Kidney tubule cell (primary cell): ENCODE measurements at places on chromosomes 16 and 17.

- no peak for DNase-seq
Observed at GRCh38 chr16:20611975-20612481, 35.9 kb upstream of the ACSM2B start.

GRCh38 chr16:55913716-55914115 lies 38.5 kb upstream of the CES5A start:
- DNase-seq: peak; percentile 14

GRCh38 chr17:59888145-59888750 lies 4.5 kb downstream of the TUBD1 start:
- no peak for DNase-seq

GRCh38 chr16:10356870-10357842 lies 28.7 kb upstream of the ATF7IP2 start:
- DNase-seq: no peak

DNA sequence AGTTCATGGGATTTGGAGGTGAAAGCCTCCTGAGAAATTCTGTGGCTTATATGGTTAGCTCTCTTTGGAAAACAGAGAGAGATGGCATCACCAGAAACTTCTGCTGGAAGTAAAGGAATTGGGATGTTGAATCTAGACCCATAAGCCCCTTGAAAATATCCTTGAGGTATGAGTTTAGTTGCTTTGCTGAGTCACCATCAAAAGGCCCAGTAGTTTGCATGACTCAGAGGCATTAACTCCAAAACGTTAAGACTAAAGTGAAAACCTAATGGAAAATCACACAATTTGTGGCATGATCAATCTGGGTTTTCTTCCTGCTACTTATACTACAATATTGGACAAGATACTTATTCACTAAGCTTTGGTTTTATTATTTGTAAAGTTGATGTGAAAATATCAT lies 349.2 kb upstream of the SALL1 start:
- peak; percentile 50 for DNase-seq

DNA sequence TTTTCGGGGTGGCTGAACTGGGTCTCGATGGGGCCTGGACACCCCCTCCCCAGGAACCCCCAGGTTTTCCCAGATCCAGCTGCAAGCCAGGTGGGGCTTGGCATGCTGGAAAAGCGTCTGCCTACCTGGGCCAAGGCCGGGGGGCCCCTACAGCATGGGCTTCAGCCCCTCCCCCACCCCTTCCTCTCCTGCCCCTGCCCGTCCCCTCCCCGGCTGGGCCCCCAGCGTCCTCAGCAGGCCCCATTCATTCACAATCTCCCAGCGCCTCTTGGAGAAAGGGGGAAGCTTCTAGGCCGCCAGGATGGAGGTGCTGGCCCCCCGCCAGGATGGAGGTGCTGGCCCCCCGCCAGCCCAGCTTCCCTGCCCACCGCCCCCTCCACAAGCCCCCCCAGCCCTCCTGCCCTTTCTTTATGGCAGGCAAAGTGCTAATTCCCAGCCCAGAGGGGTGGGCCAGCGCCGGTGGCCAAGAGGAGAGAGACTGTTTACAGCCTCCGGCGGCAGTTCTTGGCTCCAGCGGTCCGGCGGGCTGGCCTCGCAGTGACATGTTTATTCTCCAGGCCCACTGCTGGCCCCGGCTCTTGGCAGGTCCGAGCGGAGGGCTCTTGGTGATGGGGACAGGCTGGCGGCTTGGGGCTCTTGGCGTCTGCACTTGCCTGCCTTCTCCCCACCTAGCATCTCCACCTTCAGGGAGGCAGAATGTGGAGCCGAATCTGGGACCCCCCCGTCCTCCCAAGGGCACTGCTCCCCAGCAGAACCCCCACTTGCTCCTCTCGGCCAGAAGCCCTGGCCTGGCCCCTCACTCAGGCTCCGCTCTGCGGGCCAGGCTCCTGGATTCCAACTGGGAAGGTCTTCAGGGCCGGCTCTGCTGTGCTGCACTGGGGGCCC lies 94.4 kb upstream of the CIBAR2 start:
- no peak for DNase-seq

DNA sequence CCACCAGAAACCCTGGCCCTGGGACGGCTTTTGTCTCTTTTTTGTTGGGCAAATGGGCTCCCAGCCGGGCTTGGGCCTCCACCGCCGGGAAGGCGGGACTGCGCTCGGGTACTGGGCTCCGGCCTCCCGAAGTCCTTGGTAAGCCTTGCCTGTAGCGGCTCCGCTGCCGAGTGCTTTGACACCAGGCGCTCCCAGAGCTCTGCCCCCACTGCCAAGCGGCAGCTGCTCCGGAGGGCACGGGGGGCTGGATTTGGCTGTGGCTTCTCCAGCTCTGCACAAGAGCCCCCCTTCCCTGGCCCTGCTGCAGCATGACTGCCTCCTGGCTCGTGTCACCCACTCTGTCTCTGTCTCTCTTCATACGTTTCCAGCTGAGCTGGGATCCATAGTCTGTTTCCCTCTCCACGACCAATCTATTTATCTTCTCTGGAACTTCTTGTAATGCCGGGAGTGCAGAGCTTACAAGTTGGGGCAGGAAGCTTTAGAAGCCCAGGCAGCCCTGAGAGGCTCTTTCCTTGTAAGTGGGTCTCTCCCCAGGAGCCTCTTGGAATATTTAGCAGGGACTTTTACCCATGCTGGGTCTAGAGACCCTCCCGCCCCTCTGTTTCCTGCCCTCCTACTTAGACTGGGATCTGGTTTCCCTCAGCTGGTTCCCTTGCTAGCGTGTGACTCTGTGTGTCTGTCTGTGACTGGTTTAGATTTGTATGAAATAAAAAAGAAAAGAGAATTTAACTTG lies 246.9 kb upstream of the GSE1 start:
- DNase-seq: no peak

GRCh38 chr16:81666113-81666512 lies 113.0 kb upstream of the PLCG2 start:
- DNase-seq: no peak

DNA sequence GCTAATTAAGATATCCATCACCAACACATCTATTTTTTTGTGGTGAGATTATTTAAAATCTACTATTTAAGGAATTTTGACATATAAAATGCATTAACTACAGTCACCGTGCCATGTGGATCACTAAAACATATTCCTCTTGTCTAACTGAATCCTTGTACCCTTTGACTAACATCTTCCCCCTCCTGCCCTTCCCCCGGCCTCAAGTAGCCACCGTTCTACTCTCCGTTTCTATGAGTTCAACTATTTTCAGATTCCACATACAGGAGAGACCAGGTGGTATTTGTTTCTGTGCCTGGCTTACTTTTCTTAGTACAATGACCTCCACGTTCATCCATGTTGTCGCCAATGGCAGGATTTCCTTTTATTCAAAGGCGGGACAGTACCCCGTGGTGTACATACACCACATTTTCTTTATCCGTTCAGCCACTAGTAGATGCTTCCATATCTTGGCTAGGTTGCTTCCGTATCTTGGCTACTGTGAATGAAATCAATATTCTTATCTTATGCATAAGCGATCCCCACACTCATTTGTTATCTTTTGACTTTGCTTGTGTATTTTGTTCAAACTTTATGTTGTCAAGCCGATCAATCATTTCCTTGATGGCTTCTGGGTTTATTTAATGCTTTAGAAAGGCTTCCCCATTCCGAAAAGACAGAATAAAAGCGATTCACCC lies 134.7 kb downstream of the KCNJ12 start:
- DNase-seq: no peak

- no peak for DNase-seq
Observed at GRCh38 chr16:87849419-87850008, 19.8 kb downstream of the SLC7A5 start.

DNA sequence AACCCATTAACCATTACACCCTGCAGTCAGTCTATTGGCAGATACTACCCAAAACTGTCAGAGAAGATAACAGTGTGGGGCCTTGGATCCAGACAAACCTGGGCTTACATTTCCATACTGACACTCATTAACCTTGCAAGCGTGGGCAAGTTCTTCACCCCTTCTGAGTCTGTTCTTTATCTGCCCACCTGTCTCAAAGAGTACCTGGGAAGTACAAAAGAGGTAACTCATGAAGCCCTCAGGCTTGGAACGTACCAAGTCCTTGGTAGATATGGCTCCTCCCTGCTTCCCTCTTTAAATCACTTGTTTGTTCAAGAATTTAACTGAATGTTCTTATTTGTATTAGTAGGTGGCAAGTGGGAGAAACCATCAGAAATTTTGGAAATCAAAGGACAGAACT lies 2.5 kb upstream of the IGSF6 start:
- no peak for DNase-seq

GRCh38 chr17:49204516-49204915 lies 5.9 kb downstream of the GNGT2 start:
- DNase-seq: peak; percentile 17

DNA sequence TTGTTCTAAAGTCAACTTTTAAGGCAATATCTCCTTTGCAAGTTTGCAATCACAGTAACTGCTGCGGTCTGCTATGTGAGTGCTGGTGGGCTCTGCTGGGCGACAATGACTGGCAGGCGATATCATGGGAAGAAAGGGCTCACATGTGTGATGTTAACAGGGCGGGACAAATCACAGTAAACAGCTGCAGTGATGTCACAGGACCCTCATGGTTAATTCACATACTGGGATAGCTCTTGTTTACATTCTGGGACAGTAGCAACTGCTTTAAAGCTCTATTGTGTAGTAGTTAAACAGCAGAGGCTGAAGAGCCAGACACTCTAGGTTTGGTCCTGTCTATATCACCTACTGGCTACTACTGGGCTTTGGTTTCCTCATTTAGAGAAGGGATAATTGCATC lies 257.2 kb upstream of the ASIC2 start:
- DNase-seq: no peak

DNA sequence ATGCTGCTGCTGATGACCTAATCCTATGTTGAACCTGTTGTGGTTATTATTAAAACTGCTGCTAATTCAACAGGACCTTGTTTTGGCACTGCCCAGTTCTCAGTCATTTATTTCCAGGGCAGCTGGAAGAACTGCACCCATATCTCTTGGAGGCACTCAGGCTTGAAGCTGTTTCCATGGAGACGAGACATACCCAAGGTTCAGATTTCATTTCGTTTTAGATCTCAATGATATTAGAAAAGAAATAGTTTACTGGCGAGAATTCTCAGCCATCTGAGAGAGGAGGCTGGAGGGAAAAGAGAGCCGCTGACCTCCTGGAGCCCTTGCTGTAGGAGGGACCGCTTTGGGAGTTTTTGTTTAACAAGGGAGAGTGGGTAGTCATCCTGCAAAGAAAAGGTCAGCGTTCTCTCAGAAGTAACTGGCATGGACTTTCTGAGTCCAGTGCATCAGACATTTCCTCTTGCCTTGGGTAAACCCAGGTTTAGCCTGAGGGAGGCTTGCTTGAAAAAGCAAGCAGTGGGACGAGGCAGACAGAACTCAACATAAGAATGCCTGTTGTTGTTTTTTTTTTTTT lies 75.4 kb downstream of the YPEL2 start:
- peak; percentile 92 for DNase-seq

DNA sequence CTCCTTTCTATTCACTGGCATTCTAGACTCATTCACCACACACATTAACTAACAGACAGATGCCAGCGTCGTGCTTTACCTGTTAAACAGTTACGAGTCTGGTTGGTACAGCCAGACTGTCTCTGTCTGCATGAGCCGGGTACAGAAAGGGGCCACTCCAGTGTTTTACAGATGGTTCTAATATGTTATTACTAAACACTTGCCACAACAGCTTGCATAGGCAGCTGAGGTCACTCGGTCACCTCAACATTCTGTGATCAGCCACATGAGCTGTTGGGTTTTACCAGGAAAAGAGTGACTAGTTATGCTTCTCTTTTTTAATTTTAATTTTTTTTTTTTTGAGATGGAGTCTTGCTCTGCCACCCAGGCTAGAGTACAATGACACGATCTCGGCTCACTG lies 25.2 kb downstream of the CD300A start:
- DNase-seq: peak; percentile 6

- DNase-seq: no peak
Observed at GRCh38 chr16:30082545-30083090, 6.8 kb downstream of the PPP4C start.

- DNase-seq: no peak
Observed at GRCh38 chr16:69234460-69234859, 47.5 kb downstream of the SNTB2 start.

DNA sequence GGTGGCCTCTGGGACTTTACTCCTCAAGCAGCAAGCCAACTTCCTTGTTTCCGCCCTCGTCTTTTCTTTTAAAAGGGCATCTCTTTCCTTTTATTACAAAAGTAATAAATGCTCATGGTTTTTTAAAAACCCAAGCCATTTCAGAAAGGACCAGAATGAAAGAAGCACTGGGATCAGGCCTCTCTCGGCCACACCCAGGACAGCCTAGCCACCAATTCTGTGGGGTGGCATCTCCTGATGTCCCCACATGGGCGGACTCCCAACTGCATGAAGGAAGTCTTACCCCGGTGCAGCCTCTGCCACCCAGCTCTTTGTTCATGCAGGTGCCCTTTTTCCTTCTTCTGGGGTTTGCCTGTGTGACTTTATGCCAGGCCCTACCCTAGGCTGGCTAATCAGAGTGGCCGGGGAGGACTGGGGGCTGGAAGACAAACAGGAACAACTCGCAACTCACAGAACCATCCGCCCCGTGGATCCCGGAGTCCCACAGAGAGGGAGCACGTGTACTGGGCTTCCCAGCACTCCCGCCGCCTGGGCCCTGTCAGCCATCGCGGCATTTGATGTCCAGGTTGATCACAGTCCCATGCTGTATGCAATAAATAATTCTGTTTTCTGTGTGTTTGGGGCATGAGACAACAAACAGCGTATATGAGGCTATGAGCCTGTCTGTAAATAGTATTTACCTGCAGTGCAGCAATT lies 2.6 kb upstream of the RASD1 start:
- DNase-seq: no peak

DNA sequence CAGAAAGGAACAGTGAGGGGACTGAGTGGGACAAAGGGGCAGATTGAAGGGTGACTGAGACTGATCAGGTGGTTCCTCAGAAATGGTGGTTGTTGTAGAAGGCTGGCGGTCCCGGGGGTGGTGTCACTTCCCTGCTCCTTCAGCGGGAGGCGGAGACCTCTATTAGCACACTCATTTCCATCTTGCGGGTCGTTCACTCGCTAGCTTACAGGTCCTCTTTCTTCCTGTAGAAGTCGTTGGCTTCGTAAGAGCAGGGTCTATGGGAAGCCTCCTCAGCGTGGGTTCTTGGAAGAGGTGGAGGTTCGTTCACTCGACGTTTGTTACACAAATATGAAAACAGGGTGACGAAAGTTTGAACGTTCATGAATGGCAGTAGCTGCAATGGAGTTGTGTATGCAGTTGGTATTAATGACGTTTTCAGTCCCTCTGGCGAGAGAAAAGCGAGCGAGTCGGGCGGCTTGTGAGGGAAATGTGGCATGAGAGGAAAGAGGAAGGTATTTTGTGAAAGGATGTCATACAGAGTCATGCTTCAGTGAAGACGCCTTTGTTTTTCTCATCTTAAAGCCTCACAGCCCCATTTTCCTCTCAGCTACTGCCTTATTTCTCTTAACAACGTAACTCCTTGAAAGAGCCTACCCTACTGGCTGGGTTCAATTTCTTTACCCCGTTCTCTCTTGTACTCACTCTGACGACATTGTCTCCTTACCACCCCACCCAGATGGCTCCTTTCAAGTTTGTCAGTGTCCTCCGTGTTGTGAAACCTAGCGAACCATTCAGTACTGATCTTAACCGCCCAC lies 667 bp downstream of the EFCAB13 start:
- peak; percentile 62 for DNase-seq
